Stimulated activated CD4-positive, alpha-beta T cell treated with anti-CD3 and anti-CD28 coated beads, Interleukin-1b, Interleukin-23, amount 100 ng/mL, for 4 hours (primary cell): ENCODE measurements at places on chromosomes 5 and 9.

GRCh38 chr9:75539523-75539922 is 350.9 kb upstream of the PCSK5 start:
- DNase-seq, result no peak

GRCh38 chr5:1026700-1027621 is 18.4 kb downstream of the NKD2 start:
- DNase-seq, result no peak

GRCh38 chr9:115234094-115234493 is 116.1 kb upstream of the TNC start:
- DNase-seq, result no peak

GRCh38 chr5:148805326-148806290 is 20.8 kb upstream of the ADRB2 start:
- DNase-seq, result no peak

- DNase-seq, result no peak
Measured at GRCh38 chr9:123775289-123776284, 154.3 kb downstream of the DENND1A start.

DNA sequence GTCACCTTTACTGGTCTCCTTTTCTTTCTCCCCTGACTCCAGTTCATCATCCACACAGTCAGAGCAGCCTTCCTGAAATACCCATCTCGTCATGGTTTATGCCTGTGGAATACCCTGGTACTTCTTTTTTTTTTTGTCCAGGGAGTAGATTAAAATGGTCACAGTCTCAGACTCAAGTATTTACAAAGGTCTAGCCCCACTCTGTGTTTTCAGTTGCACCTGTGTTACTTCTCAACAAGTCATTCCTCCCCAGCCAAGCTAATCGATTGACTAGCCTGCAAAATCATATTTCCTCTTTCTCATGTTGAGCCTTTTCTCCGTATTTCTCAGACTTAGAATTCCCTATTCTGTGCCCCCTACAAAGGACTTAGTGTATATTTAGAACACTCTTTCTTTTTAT is 155.2 kb upstream of the KCNN2 start:
- DNase-seq, result no peak

- DNase-seq, result no peak
Measured at GRCh38 chr5:8053270-8053669, 184.3 kb downstream of the MTRR start.

DNA sequence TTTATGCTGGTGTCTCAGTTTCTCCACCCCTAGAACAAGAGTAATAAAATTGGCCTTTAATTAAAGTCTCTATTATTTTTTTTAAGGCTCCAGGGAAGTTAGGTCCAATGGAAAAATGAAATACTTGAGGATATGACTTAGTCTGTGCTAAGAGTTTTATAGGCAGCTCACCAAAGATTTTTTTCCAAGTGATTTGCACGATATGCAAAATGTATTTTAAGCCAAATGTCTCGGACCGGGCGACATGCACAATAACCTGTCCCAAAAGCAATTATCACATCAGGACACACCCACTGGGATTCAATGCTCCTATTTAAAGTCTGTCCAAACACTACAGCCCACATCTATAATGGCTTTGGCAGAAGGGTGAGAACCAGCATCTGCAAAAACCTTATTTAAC is 136.1 kb upstream of the ANKH start:
- no peak for DNase-seq

GRCh38 chr9:68706363-68707201 is 1.5 kb downstream of the PIP5K1B start:
- DNase-seq, result no peak

- no peak for DNase-seq
Measured at GRCh38 chr9:94941211-94941875, 214.8 kb downstream of the AOPEP start.

- no peak for DNase-seq
Measured at GRCh38 chr5:138180183-138180782, 1.4 kb downstream of the KIF20A start.

DNA sequence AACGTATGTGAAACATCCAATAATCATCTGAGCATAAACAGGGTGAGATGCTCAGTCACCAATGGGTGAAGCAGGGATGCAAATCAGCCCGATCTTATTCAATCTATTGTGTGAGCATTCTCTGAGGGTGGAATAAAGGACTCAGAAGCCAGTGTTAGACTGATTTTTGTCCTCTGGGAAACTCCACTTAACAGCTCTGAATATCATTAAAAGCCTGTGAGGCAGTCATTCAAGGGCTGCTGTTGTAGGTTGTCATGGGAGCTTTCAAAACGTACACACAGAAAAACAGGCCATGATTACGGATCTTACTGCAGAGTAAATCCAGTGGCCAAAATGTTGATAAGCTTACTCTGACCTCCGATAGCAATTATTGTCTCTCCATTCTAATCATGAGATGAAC is 266.5 kb upstream of the EFNA5 start:
- no peak for DNase-seq

DNA sequence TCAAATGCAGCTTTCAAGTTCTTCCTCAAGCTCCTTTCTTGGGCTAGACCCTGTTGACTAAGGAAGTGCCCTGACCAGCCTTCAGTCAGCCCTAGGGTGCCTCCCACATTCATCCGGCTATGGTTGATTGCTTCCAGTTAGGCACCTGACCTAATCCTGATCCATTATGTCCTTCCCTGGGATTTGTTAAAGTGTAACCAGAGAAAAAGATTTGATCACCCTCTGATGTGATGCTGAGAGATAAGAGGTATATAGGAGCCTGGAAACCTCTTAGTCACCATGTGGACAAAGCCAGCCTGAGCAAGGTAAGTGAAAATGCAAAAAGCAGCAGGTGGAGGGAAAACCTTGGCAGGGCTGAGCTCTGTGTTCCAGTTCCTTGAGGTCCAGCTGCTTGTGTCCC is 178.8 kb upstream of the ERCC6L2 start:
- no peak for DNase-seq

GRCh38 chr9:17531642-17532254 is 47.1 kb upstream of the SH3GL2 start:
- no peak for DNase-seq

DNA sequence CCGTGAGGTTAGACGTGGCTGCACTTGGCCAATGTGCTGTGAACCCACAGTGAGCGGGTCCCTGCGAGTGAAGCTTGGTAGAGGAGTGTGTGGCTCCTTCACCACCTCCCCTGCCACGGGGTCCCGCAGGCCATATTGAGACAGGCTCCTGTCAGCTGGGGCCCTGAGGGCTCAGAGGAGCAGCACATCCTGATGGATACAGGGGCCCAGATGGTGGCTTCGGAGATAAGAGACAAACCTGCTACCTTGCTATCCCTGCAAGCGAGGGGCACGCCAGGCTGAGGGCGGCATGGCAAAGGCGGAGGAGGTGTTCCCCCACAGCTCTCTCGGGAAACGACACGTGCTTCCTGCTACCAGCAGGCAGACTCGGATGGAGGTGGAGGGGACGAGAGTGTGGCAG is 33.1 kb downstream of the SLC6A3 start:
- DNase-seq, result no peak

- no peak for DNase-seq
Measured at GRCh38 chr5:131857388-131857787, 60.6 kb upstream of the FNIP1 start.

DNA sequence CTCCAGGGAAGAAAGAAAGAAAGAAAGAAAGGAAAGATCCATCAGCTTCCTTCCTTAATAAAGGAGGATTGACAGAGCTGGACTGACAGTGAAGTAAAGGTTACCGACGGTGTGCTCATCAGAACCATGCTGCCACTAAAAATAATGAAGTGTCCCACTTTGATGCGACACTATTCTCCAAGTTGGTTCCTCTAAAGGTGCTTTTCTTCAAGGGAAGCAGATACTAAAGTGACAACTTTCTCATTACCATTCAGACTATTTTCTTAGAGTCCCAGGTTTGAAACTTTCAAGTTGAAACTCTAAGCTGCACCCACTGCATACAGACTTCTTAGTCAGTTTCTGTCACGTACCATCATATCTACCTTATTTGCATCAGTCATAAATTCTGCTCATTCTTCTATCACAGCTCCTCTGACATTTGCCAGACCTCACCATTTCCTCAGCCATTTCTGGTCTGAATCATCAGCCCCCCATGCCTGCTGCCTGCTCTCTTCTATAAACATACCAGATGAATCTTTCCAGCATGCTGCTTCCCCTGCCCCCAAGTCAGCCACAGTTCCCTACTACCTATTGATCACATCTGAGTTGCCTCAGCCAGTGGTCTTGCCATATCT is 177.6 kb downstream of the DEPDC1B start:
- DNase-seq, result no peak
